GM18507 (cell line): ENCODE measurements at places on chromosomes 13 and 19.

- DNase-seq = peak; percentile 22
Measured at GRCh38 chr13:26946684-26947343, 186.2 kb upstream of the GPR12 start.

DNA sequence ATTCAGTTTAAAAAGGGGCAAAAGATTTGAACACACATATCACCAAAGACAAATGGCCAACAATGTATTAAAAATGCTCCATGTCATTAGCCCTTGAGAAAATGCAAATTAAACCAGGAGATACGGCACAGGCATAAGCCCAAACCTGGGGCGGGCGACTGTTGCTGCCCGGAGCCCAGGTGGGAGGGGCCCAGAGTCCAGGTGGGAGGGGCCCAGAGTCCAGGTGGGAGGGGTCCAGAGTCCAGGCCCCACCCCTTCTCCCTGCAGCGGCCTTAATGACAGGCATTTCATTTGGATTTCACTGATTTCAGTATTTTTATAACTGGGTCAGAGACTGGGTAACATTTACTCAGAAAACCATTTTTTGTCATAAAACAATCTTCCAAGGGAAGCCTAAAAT lies 78.2 kb downstream of the RASA3 start:
- DNase-seq = no peak

DNA sequence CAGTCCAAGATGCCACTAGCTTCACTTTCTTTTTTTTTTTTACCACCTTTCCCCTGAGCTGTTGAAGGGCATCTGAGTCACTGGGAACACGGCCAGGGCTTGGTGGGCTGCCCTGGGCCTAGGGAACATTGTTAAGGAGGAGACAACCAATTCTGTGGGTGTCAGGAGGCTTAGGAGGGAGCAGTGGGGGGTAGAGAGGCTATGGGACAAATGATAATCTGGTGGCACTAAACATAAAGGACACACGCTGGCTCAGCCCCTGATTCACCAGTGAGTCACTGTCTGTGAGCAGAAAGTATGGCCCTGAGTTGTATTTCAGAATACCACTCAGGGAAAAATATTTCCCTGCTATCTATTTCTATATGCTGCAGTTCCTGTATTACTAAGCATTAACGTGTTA lies 207.8 kb downstream of the DCLK1 start:
- no peak for DNase-seq

GRCh38 chr13:95650696-95651095 lies 6.2 kb upstream of the DZIP1 start:
- no peak for DNase-seq

DNA sequence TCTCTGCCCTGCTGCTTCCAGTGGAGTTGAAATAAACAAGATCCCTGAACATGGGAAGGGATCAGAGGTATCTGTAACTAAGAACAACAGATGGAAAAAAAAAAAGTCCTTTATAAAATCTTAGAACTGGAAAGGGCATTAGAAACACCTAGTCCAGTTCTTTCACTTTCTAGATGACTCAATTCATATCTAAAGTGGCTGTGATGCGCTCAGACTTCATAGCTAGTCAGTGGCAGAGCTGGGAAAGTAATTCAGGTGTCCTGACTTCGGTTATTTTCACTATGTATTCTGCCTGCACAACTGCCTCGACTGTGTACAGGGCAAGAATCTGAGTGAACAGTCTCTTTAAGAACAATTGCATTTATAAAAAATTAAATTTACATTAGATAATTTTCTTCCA lies 151.8 kb upstream of the TMTC4 start:
- DNase-seq = no peak

- no peak for DNase-seq
Measured at GRCh38 chr13:51737609-51738008, 66.4 kb downstream of the DHRS12 start.

DNA sequence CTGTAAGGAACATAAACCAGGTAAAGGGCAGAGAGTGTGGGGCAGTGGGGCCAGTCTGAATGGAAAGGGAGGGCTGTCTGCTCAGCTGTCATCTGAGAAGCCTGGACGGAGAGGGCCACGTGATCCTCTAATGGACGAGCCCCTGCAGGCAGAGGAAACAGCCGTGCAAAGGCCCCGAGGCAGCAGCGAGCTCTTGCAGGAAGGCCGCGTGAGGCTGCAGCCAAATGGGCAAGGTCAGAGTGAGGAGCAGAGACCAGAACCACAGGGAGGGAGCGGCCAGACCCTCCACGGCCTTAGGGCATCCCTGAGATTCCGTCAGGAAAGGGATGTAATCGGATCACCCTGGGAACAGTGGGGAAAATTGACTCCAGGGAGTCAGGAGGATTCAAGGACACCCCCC lies 4.4 kb downstream of the LILRB4 start:
- DNase-seq = no peak

GRCh38 chr13:33178209-33178840 lies 107.2 kb downstream of the STARD13 start:
- no peak for DNase-seq

DNA sequence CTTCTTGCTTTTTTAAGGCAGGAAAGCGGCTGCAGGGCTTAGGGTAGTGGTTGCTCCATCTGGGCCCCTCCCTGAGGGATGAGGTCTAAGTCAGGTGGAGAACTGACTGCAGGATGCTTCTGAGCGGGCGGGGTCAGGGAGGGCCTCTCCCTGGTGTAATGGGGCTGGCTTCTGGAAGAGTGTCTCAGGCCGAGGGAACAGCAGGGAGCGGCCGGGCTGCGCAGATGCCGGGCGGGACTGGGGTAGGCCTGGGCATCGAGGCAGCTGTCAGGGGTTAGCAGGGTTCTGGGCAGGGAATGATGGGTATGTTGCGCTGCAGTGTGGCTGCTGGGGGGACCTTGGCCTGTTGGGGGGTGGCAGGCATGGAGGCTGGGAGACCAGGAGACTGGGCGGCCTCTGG lies 2.7 kb downstream of the FAM174C start:
- DNase-seq = no peak

DNA sequence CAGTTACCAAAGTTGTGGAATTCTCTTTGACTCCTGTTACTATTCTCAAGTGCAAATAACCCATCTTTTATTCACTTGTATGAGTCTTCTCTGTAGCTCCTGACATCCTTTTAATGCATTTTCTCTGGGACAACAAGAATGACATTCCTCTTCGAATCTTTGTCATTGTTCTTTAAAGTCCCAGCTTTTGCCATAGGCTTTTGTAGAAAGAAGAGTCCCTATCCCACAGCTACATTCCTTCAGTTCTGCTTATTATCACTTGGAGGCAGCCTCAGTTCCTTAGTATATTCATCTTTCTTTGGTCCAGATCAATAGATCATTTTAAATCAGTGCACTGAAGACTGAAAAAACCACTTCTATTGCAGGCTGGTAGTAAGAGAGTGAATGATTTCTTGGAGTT lies 560.2 kb downstream of the DACH1 start:
- DNase-seq = no peak

- DNase-seq = no peak
Measured at GRCh38 chr13:51697855-51698254, 106.1 kb downstream of the DHRS12 start.

DNA sequence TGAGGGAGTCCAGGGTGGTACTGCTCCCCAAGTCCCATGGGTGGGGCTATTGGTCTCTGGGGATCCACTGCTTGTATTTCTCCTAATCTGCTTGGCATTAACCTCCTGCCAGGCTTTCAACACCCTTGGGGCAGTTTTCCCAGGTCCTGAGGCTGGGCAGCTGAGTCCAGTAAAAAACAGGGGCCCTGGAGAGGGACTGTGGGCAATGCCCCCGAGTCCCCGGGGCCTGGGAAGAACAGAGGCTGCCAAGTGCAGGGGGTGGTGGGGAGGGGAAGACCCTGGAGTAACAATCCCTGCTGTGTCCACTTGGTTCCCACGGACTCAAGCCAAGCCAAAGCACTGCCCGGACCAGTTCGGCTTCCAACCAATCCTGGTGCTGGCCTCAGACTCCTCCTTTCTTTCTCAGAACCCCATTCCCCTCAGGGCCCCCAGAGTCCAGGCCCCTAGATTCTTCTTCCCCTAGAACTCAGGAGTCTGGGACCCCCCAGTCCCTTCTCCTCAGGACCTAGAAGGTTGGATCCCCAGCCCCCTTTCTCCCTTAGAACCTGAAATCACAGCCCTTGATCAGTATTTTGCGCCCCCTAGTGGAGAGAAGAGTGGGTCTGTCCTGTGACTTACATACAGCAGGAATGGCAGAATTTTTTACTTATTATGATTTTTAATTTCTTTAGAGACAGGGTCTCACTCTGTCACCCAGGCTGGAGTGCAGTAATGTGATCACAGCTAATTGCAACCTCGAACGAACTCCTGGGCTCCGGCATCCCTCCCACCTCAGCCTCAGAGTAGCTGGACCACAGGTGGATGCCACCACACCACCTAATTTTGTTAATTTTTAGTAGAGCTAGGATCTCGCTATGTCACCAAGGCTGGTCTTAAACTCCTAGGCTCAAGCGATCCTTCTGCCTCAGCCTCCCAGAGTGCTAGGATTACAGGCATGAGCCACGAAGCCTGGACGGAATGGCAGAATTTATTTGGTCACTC lies 3.7 kb upstream of the CLPTM1 start:
- peak; percentile 32 for DNase-seq

- no peak for DNase-seq
Measured at GRCh38 chr13:26372747-26373146, 118.8 kb downstream of the CDK8 start.

- DNase-seq = no peak
Measured at GRCh38 chr19:49423071-49423984, at the start of gene PTH2. Gene PTH2 (minus strand): TSS chr19:49423441. CDS start chr19:49423339, 102 bp downstream.

- no peak for DNase-seq
Measured at GRCh38 chr13:91313103-91313502, 34.4 kb upstream of the MIR17HG start.

DNA sequence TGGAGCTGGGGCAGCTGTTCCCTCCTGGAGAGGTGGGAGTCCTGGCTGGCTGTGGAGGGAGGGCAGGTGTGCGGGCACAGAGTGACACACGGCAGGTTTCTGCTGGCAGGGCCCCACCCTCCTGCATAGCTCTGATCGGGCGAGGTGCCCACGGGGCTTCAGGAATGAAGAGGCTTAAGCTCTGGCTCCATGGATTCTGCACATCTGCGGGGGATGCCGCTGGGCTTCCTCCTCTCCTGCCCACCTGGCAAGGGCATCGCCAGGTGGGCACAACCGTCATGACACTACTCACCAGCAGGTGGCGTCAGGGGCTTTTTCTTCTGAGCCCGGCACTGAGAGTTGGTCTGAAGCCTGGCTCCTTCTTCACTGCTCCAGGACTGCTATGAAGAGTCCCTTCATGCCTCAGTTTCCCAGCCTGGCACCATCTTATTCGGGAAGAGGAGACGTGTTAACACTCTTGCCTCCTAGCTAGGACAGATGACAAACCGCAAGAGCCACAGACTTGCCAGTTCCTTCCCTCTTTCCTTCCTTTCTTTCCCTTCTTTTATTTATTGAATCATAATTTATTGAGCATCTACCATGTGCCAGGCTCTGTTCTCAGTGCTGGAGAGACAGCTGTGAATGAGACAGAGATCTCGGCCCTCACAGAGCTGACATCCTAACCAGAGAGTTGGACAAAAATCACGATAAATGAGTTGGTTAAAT lies 15.2 kb upstream of the PAK4 start:
- DNase-seq = peak; percentile 55

DNA sequence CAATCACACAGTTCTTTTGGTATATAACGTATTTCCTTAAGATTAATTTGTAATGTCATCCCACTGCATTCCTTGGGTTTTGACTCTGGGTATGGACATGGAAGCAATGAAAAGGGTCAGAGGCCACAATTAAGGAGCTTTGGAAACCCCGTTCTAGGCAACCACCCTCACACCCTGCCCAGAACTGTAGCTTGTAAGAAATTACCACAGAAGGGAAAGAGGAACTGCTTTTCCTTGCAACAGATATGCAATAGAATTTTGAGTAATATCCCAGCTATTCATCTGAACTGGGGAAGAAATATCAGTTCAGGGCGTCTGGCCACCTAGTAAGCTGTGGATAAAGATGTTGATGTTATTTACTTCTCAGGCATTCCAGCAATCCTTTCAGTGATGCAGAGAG lies 985 bp upstream of the CLC start:
- no peak for DNase-seq

- peak; percentile 4 for DNase-seq
Measured at GRCh38 chr13:95137096-95137495, 164.2 kb downstream of the ABCC4 start.

- DNase-seq = no peak
Measured at GRCh38 chr13:109789262-109789661, 2.9 kb upstream of the IRS2 start.

GRCh38 chr19:12733369-12734214 lies 892 bp downstream of the TRIR start:
- DNase-seq = no peak

GRCh38 chr19:5801796-5802619 lies 2.9 kb upstream of the NRTN start:
- DNase-seq = no peak

DNA sequence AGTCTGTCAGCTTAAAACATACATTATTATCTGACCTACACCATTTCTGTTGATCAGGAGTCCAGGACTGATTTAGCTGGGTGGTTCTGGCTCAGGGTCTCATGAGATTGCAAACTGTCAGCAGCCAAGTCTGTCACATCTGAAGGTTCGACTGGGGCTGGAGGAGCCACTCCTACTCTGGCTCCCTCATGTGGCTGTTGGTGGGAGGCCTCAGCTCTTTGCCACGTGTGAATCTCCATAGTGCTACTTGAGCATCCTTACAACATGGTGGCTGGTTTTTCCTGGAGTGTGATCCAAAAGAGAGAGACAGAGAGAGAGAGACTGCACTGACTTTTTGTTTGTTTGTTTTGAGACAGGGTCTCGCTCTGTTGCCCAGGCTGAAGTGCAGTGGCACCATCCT lies 63.6 kb upstream of the NFIC start:
- no peak for DNase-seq

GRCh38 chr13:27482983-27483382 lies 32.6 kb upstream of the MTIF3 start:
- DNase-seq = no peak

DNA sequence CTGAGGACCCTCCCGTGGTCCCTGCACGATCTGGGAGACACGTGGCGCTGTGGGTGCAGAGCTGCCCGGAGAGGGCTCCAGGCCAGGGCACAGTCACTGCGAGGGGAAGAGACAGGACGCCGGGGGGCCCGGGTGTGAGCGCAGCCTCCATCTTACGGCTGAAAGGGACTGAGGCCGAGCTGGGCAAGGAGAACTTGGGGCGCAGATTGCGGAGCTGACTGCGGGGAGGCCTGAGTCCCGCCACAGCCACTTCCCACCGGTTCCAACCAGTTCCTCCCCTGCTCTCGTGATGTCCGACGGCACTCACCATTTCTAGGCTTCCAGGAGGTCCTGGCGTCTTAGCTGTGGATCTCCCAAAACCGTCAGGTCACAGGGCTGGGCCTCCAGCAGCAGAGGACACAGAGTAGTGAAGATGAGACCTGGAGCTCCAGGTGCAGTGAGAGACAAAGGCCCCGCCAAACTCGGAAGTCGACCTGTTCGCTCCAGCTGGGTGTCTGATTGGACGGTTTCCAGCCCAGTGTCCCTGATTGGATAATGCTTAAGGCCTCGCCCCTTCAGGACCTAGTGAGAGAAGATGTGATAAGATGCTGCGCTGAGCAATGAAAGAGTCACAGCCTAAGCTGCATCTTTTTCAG lies 4.8 kb upstream of the ZNF253 start:
- DNase-seq = no peak

GRCh38 chr13:90968166-90968904 lies 379.2 kb upstream of the MIR17HG start:
- DNase-seq = no peak

GRCh38 chr19:31781542-31781941 lies 432.3 kb upstream of the TSHZ3 start:
- DNase-seq = no peak

- DNase-seq = no peak
Measured at GRCh38 chr19:50658441-50659317, 9.4 kb downstream of the C19orf81 start.
